Nephron progenitor cell (in vitro differentiated cells): ENCODE measurements at places on chromosomes 12 and 14.

GRCh38 chr12:42260518-42260917 is 22.5 kb upstream of the YAF2 start:
- DNase-seq, result no peak

- DNase-seq, result no peak
Observed at GRCh38 chr14:37081218-37081617, 91.2 kb downstream of the SLC25A21 start.

GRCh38 chr12:54479421-54479820 is 6.0 kb upstream of the GTSF1 start:
- DNase-seq, result no peak

DNA sequence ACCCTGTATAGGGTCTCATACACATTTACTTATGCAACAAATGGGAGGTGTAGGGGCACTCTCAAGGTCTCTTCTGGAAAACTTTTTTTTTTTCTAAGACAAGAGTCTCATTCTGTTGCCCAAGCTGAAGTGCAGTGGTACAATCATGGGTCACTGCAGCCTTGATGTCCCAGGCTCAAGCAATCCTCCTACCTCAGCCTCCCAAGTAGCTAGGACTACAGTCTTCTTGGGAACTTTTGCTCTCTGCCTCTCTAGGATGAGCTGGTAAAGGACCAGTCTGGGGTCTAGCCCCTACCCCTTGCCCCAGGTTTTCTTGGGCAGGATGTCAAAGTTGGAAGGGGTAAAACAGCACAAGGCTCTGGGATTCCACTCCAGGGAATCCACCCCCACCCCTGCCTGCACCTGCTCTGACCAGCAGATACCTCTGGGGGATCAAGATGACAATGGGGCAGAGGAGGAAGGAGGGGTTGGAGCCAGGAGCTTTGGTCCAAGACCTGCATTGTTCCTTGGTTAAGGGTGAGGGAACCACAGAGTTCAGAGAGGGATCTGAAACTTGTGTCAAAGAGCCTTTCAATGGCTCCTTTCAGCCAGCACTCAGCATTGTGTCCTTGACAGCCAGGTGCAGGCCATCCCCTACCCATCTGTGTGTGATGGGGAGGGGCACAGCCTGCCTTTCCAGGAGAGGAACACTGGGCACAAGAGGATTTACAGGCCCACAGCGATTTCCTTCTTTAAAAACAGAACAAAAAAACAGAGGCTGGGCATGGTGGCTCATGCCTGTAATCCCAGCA is 12.2 kb downstream of the CTDSP2 start:
- no peak for DNase-seq

GRCh38 chr14:76595266-76595665 is 166.0 kb upstream of the VASH1 start:
- no peak for DNase-seq

DNA sequence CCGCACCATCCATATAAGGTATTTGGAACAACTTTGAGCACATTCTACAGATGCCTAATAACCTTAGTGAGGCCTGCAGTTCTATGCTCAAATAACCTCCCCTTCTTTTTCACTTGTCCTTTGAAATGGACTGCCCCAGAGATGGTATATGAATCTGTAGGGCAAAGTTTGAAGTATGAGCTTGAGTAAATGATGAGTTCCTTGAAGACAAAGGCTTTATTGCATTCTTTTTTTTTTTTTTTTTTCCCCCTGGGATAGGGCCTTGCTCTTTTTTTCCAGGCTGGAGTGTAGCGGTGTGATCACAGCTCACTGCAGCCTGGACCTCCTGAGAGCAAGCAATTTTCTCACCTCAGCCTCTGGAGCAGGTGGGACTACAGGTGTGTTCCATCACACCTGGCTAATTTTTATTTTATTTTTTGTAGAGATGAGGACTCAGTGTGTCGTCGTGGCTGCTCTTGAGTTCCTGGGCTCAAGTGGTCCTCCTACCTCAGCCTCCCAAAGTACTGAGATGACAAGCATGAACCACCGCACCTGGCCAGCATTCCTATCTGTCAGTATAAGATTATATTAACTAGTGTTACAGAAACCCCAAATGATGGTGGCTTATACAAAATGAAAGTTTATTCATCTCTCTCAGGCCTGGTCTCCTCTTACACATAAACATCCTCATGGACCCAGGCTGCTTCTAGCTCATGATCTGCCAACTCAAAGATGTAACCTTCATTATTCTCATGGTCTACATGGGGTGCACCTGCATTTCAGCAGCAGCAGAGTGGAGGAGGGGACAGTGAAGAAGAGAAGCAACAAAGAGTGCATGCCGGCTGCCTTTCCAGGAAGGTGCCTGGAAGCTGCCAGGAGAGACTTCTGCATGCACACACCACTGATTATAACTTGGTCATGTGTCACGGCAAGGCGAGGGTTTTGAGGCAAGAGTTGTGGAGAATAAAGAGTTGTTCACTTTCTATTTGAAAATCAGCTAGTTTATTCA is 101.4 kb downstream of the DUSP16 start:
- no peak for DNase-seq

- DNase-seq, result no peak
Observed at GRCh38 chr12:93360688-93361087, 17.0 kb upstream of the NUDT4 start.

DNA sequence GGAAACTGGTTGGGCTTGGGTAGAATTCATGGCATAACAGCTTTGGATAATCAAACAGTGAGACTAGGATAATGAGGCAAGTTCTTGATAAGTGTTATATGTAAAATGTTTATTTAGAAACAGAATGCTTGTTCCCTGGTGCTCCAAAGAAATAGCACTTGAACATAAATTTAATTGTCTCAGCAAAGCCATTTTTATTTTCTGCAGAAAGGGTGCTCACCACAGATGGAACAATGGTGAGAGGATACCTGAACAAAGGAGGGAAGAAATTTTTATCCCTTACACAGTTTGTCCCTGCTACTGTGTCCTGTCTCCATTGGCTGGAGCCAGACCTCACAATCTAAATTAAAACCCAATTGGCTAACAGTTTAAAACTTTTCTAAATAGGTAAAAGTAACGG is 9.3 kb upstream of the RXYLT1 start:
- no peak for DNase-seq

GRCh38 chr12:104439137-104439536 is 17.6 kb upstream of the CHST11 start:
- DNase-seq, result no peak

- DNase-seq, result no peak
Observed at GRCh38 chr12:89129167-89129870, 223.0 kb downstream of the DUSP6 start.

DNA sequence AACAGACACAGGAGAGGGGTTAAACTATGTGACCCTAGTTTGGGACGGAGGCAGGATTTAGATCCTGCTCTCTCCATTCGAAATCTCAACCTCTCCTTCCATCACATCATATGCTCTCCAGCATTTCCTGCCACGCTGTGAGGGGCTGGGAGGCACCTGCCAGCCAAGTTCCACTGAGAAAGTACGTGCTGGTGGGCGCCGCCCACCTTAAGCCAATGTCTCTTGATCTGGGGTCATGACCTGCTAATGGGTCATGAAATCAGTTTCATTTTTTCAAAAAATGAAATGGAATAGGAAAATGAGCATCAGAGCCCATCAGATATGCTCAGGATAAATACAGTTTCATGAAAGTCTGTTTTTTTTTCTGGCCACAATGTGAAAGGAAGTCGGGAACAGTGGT is 7.2 kb downstream of the MCRS1 start:
- DNase-seq, result no peak

GRCh38 chr12:19227190-19227879 is 97.8 kb downstream of the PLEKHA5 start:
- DNase-seq, result no peak
